ENCODE measurements at places on chromosomes 5 and 9. TPM values are rescaled to one million over a fixed set of nuclear protein-coding genes. Genes with fewer than 3 reads are reported as not detected.

The GRXCR2 gene
- 0.60 TPM for total RNA-seq

- DNase-seq: no peak
Observed at GRCh38 chr5:32683125-32683524, 28.0 kb upstream of the NPR3 start.

DNA sequence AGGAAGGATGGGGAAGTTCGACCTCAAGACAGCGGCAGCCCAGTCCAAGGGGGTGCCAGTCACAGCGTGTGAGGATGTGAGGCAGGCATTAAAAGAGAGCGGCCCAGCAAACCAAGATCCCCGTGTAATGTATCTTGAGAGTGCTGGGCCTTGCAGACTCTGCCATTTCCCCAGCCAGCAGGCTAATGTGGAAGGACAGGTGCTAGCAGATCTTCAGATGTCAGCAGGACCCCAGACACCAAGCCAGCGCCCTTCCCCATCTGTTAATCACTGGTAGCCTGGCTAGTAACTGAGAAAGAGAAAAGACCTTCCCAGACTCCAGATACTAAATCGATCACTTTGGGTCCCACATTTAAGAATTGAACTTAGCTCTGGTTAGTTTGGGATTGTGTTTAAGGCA, 62.2 kb downstream of the NTRK2 start:
- DNase-seq: no peak

The KIF4B gene
- 0.05 TPM for total RNA-seq

The HTR1A gene
- total RNA-seq: not detected

The NTNG2 gene
- total RNA-seq: 5.0 TPM

- DNase-seq: no peak
Observed at GRCh38 chr9:89991204-89991790, 386.5 kb downstream of the GADD45G start.

DNA sequence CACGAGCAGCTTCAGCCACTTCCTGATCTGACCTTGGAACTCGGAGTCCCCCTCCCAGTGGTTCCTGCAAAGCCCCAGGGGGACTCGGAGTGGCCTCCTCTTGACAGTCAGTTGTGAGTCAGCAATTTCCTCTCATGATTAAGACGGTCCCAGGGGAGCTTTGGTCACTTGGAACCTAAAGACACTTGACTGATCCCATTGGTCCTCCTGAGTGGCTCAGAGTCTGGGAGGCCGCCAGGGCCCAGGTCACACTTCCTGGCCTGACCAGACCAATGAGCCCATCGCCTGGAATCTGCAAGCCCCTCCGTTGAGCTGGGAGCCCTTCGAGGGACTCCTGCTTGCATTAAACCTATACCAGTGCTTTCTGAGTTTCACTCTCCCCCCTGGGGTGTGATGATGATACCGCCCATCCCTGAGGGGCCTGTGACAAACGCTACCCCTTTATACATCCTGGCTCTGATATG, 29.1 kb downstream of the TSPAN17 start:
- peak; percentile 57 for DNase-seq

The PTGES gene
- 4.5 TPM for total RNA-seq

The SPINK7 gene
- not detected for total RNA-seq

DNA sequence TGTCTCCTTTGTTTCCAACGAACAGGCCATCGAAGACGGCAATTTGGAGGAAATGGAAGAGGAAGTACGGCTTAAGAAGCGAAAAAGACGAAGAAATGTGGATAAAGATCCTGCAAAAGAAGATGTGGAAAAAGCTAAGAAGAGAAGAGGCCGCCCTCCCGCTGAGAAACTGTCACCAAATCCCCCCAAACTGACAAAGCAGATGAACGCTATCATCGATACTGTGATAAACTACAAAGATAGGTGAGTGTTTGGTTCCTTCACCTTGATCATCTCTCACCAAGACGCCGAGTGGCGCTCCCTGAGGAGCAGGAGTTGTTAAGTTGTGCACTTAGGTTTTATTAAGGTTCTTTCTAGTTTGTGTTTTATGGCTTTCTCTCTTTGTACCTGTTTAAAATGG, 146.5 kb downstream of the SMARCA2 start:
- DNase-seq: no peak

GRCh38 chr5:107517185-107518033, 153.3 kb downstream of the EFNA5 start:
- DNase-seq: no peak

GRCh38 chr5:152560512-152561137, 155.5 kb upstream of the NMUR2 start:
- DNase-seq: peak; percentile 68

The OR13C3 gene
- total RNA-seq: not detected

GRCh38 chr5:59537961-59538749, 355.4 kb downstream of the PDE4D start:
- no peak for DNase-seq

The EIF4E1B gene
- total RNA-seq: not detected

DNA sequence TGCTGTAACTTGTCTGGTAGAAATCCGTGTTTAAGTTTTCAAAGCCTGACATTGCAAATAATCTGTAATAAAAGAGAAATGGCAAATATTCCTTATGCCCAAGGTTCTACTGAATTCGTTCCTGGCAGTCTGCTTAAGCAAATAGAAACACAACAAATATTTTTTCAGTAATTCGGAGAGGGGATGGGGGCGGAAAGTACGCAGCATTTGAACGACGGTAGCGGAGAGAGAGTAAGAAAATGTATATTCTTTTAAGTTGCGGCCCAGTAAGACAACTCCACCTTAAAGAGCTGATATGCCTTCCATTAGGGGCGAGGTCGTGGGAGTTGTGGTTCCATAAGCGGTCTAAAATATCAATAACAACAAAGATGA, 569 bp downstream of the YIPF5 start:
- no peak for DNase-seq

The F2RL2 gene
- 0.09 TPM for total RNA-seq

The NIPAL4 gene
- total RNA-seq: 0.12 TPM

GRCh38 chr9:84788803-84789462, 119.4 kb downstream of the NTRK2 start:
- no peak for DNase-seq

DNA sequence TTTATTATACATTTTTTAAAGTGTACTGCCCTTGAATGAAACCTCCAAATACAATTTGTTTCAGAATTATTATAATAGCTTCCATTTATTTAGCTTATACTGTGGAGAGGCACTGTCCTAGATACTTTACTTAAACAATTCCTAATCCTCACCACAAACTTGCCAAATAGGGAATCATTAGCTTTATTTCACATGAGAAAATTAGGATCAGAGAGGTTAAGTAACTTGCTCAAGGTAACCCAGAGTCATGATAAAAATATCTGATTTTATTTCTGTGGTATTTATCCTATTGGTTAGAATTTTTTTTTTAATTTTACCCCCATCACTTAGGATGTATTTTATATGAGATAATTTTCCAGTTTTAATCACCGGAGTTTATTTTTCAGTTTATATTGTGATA, 78.4 kb downstream of the ADGRV1 start:
- DNase-seq: no peak

The C5orf58 gene
- total RNA-seq: not detected

The CD180 gene
- total RNA-seq: 1.6 TPM

The DRD1 gene
- total RNA-seq: 0.55 TPM

The ZNF879 gene
- total RNA-seq: 4.7 TPM

DNA sequence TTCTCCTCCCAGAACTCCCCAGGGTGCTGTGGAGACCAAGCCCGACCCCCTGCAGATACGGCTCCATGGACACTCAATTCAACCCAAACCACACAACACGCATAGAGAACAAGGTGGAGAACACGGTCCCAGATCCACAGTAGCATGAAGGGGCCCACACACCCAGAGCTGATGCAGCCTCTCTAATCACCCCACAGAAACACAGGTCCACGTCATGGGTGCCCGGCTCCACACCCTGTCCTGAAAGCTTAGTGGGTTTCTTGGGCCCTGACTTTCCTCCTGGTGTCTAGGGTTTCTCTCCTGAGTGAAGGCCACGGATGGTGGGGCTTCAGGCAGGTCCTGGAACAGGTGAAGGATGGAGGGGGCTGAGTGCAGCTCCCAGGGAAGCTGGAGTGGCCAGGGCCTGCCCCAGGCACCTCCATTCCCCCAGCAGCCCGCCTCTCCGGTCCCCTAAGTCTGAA, 1.5 kb upstream of the SLC23A1 start:
- DNase-seq: no peak

DNA sequence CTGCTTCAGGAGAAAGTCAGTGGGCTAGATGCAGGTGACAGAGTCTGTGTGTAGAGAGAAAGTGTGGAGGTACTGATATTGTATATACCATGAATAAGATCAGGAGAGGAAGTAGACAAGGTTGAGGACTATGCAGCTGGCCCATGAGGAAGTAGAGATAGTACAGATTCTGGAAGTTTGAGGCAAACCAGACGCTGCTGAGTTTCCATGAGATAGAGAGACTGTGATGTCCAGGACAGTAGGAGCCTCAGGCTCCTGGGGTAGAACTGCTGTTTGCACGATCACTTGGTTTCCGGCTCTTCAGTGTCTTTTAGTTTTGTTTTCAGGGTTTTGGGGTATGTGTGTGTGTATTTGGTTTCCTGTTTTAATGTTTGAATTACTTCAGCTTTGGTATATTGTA, 13.6 kb downstream of the OTULINL start:
- no peak for DNase-seq

GRCh38 chr5:112467485-112467884, 48.4 kb upstream of the EPB41L4A start:
- DNase-seq: no peak

DNA sequence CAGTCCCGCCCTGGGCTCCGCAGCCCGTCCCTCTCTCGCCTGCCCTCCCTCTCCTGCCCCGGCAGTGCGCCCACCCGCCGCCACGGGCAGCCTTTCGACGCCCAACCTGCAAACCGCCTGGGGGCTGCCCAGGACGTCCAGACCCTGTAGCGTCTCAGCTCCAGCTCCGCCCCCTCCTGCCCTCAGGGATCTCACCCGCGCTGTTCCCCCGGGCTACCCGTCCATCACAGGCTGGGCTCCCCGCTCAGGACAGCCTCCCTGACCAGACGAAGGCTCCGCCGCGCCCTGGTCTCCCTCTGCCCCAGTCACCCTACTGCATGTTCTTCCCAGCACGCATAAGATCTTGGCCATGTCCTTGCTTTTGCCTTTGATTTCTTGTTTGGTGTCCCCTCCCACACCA, 1.4 kb downstream of the RASGEF1C start:
- no peak for DNase-seq

DNA sequence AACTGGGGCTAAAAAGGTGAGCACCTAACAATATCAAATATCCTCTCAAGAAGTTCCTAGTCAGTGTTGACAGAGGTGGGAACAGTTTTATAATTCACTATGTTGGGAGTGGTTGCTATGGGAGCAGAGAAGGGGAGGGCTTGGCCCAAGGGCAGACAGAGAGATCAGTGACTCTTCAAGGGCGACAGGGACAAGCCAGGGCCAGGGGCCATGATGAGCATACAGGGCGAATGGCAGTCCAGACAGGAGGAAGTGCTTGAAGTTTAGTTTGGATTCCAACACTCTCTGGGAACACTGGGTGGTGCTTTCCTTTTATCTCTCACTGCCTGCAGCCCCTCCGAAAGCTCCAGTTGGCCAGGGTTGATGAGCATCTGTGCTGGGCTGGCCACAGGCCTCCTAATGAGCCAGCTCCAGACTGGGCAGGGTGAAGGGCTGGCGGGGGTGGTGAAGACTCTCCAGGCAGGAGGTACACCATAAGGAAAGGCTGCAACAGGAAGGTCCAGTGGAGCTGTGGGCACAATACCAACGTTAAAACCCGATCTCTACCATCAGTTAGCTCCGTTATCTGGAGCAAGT, 111.3 kb downstream of the TMEM174 start:
- no peak for DNase-seq

- DNase-seq: no peak
Observed at GRCh38 chr5:54135042-54135441, 175.3 kb downstream of the ARL15 start.

DNA sequence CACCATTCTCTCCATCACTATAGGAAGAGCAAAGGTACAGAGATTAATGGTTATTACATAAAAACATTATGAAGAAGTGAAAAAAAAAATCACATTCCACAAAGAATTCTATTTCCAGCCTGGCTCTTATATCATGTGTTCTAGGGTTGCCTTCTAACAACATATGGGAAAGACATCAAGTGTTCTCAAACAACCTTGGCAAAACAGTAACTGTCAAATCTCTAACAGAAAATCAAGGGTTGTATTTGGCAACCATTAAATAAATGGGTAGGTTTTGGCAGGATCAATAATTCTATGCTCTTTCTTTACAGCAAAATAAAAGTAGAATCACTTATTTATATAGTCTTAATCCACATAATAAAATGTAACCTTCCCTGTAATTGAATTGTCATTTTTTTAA, 728.9 kb downstream of the MAT2B start:
- DNase-seq: no peak
